Activated CD4-positive, alpha-beta memory T cell treated with anti-CD3 and anti-CD28 coated beads for 36 hours (primary cell): ENCODE measurements at places on chromosomes 11 and 22.

DNA sequence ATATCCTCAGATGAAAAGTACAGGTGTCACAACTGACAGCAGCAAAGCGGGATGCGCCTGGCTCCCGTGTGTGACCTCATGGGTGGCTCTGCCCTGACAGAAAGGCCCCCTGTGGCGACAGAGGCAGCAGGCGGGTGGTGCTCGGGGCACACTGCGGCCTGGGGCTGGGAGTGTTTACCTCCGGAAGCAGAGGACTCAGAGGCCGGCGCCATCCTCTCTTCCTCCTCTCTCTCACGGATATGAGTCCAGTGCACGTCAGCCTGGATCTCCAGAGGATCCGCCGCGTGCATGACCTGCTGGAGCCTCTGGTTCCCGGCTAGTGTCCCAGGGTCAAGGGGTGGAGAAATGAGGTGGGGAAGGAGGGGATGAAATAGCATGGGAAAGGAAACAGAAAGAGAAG is 53.2 kb upstream of the BID start:
- DNase-seq: no peak

GRCh38 chr11:111520560-111520959 is 6.0 kb downstream of the HOATZ start:
- no peak for DNase-seq

DNA sequence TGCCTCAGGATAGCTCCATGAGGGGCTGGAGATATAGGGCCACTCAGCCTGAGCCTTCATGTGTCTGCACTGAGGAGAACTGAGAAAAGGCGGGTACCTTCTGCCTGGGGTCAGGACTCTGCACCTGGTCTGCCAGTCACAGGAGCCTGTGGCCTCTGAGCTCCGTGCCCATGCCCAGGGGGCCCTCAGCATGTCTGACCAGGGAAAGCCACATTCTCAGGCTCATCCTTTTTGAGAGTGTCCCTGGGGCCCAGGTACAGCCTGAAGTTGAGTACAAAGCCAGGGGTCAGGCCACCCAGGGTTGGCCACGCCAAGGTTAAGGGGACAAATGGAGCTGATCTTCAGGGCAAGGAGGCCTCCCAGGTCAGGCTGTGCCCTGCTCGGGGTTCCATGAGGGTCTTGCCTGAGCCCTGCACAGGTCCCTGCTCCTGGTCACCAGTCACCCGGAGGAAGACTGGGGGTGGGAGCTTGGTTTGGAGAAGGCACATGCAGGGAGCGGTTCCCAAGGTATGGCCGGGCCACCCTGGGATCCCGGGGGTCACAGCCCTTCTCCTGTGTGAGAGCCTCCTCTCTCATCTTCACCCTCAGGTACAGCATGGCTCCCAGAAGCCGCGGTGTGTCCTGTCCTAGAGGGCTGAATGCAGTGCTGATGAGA is 6.0 kb downstream of the DENND6B start:
- no peak for DNase-seq

GRCh38 chr11:94595076-94595475 is 27.9 kb downstream of the PIWIL4 start:
- no peak for DNase-seq

GRCh38 chr11:3226846-3227567 is 5.2 kb downstream of the MRGPRE start:
- DNase-seq: no peak

GRCh38 chr11:122664188-122664587 is 8.7 kb downstream of the UBASH3B start:
- no peak for DNase-seq

DNA sequence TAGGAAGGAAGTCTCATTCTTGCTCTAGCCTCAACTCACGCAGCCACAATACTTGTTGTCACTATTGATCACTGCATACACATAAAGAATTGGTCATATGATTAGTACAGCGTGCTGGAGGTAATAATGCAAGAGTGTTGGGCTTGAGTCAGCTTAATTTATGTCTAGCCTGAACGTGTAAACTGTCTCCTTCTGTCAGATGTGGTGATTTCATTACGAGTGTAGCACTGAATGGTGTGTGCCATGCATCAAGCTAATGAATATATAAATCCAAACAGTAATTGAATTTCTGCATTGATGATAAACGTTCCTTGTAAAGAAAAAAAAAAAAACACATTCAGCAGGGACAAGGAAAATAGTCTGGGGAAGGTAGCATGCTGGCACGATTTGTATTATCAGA is 396.2 kb upstream of the RAG2 start:
- no peak for DNase-seq

GRCh38 chr11:60927061-60927592 is 2.9 kb downstream of the TMEM132A start:
- DNase-seq: no peak

DNA sequence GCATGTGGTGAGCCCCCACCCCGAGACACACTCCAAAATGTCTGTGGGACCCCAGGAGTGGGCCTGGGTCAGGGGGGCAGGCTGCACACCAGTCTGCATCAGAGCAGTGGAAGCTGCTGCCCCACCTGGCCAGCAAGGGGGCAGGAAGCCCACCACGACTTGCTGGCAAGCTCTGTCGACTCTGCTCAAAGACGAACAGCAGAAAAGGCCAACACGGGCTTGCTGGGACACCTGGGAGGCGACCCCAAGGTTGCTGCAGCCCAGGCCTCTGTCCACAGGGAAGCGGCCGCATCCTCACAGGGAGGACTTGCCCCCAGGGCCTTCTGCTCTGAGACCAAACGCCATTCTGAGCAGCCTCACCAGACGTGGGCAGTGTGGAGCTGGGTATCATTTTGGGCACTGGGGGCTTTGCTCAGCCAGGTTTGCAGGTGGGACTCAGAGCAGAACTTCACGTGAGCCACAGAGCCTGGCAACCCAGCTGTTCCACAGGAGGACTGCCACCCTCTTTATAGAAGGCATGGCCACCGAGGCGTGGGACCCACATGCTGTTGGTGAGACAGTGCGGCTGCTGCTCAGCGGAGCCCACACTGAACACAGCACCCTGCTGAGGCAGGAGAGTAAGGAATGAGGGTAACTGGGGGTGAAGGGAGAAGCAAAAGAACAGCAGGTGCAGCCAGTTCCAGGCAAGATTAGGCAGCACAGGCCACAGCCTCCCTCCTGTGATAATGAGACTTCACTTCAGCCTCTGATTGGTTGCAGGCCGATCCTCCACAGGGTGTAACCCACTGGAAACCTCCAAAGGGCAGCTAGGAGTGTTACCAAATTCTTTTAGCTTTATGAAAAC is 11.0 kb downstream of the IL17REL start:
- no peak for DNase-seq

- no peak for DNase-seq
These were observed 187.5 kb upstream of the ZBED5 start for GRCh38 chr11:11045156-11045930.

DNA sequence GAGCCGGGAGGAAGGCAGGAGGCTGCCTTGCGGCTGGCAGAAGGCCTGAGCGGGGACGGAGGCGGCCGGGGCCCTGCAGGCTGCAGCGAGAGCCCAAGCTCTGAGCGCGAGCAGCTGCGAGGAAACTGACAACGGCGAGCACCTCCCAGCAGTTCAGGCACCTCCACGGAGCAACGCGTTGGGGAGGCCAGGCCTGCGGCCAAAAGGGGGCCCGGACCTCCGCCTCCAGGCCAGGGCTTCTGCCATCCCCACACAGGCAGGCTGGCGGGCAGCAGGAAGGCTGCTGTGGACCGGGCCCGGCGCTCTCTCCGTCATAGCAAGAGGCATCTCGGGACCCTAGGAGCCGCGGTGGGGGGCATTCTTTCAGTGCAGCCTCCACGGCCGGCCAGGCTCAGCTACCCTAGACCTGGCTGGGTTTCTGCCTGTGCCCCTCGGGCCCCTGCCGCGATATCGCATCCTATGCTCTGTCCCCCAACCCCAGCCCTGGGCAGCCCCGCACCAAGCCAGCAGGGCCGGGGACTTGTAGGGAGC is 22.9 kb upstream of the SLC22A12 start:
- no peak for DNase-seq

GRCh38 chr11:115672999-115673411 is 168.8 kb upstream of the CADM1 start:
- DNase-seq: no peak
